ENCODE measurements at places on chromosomes 3 and 15.

DNA sequence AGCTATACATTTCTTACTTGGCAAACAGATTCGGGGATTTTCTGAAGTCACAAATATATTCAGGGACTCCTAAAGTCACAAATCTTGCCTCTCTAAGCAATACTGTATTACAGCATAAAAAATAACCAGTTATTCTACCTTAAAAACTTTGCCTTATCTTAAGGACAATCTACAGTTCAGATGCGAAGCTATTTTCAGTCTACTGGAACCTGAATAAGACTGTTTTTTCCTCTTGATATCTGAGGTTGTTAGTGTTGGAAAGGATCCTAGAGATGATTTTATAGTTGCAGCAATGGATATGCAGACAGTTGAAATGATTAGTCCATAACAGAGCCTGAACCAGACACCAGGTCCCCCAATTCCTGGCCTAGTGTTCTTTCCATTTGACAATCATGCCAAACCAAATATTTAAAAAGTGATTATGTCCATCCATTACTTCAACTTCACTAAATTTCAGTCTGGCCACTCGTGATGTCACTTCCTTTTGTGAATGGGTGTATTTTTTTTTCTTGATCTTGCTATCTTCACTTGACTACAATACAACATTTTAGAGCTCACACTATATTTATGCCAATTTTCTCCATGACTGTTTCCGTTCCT is 1.8 kb downstream of the HDGFL3 start:
- no peak for DNase-seq

GRCh38 chr3:152193673-152194267 is 75.0 kb upstream of the MBNL1 start:
- DNase-seq, result peak; percentile 89

GRCh38 chr3:112389961-112390360 is 57.0 kb downstream of the CD200 start:
- no peak for DNase-seq

DNA sequence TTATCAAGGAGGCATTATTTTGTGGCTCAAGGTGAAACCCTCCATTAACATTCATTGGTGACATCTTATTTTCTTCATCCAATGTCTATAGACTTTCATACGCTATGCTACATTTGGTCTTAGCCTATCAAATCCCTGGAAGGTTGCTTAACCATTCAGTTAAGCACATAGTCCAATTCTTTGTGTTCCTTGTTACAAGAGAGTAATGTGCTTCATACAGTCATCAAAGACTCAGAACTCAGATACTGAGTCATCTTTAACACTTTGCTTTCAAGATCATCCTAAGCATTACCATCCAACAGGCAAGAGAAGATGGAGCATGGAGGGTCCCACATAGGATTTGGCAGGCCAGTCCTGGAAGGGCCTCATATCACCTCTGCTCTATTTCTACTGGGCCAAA is 1202.1 kb downstream of the ROBO1 start:
- DNase-seq, result no peak

- DNase-seq, result peak; percentile 48
Observed at GRCh38 chr3:129576514-129577352, 29.7 kb downstream of the PLXND1 start.

Measured in activated CD4-positive, alpha-beta T cell treated with anti-CD3 and anti-CD28 coated beads, Interleukin-2, amount 50 U/mL, for 16 hours (primary cell).